MCF 10A (cell line): ENCODE measurements at places on chromosomes 1 and 21.

DNA sequence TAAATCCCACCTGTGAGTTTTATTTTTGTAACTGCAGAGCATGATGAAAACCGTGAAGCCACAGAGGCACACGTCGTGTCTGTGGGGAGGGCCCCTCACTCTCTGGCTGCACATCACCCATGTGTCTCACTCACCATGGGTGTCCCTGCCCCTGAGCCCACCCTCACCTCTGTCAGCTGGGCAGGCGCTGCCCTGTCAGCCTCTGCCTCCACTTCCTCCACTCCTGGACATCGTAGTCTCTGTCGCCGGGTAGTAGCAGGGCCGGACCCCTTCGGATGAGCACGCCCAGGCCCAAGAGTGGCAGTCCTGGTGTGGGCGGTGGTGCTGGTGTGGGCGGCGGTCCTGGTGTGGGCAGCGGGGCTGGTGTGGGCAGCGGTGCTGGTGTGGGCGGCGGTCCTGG is 37.3 kb downstream of the COL18A1 start:
- DNase-seq = no peak

GRCh38 chr1:203649551-203649998 is 22.9 kb downstream of the ATP2B4 start:
- peak; percentile 30 for DNase-seq

DNA sequence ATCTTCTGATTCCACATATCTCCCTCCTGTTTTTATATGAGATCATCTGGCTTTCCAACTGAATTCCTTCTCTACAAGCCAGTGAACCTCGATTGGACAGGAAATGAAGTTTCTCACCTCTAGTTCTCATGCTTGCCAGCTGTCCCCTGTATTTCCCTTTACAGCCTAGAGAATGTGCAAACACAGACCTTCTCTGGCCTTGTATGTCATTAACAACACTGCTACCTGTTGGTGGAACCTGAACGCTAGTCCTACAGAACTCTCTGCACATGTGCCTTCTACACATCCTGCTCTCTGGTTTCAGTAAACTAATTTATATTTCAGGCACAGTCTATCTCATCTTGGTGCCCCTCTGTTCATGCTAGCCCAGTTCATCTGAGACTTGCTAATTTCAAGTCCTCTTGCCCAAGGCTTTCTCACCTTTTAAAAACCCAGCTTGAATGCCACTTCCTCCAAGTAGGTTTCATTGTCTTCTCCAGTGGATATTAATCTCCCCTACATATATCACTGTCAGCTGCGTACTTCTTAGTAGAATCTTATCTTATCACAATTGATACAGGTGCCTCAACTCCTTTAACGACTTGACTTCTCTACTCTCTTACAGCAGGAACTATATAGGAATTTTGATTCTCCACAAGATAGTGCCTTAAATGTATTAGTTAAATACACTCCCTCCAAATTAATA is 549.9 kb downstream of the PLPP3 start:
- DNase-seq = no peak

- no peak for DNase-seq
Measured at GRCh38 chr1:66747501-66747900, 4.8 kb upstream of the DYNLT5 start.

DNA sequence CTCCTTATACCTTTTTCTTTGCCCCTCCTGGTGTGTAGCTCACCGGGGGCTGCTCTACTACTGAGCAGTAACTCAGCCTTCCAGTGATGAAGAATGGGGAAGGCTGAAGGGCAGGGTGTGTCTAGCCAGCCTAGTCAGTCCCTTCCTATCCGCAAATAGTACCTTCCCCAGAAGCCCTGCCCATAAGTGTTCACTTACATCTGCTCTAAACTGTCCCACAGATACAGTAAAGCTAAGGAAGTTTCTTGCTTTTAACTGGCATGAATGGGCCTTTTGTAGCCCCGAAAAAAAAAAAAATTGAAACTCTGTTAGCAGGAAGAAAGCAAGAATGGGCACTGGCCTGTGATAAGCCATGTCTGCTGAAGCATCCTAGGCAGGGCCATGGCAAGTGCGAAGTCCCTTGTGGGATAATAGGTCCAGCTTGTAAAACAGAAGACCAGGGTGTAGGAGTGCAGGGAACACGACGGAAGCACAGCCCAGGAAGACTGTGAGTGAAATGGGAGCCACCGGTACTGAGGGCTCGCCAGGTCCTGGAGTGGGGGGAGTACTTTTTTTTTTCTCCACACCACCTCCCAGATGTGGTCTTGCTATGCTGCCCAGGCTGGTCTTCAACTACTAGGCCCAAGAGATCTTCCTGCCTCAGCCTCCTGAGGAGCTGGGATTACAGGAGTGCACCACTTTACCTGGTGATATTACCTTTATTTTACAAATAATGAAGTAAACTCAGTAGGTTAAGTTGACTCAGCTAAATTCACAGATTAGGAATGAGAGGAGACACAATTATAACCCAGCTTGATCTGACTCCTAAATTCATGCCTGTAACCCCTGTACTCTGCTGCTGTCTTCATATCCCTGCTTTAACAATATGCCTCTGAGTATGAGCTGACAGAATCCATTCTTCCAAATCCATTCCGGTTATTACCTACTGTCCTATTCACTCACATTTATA is 347.5 kb downstream of the SMYD3 start:
- no peak for DNase-seq

GRCh38 chr1:10637834-10638558 is 158.4 kb downstream of the CASZ1 start:
- DNase-seq = no peak

- DNase-seq = no peak
Measured at GRCh38 chr1:42370876-42371549, 9.6 kb upstream of the RIMKLA start.

DNA sequence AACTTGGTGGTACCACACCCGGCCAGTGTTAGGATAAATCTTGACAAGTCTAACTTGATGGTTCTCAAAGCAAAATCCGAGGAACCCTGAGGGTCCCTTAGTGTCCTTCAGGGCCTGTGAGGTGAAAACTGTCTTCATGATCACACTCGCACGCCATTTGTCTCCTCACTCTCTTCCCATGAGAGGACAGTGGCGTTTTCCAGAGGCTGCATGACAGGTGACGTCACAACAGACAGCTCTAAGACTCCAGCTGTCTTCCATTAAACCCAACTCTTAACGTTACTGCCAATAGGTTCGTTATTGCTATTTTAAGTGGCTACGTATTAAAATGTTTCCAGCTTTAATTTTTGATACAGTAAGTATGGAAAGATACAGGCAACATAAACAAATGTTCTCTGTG is 13.8 kb downstream of the CFAP74 start:
- no peak for DNase-seq

GRCh38 chr1:167669209-167670124 is 39.4 kb downstream of the RCSD1 start:
- DNase-seq = peak; percentile 45

DNA sequence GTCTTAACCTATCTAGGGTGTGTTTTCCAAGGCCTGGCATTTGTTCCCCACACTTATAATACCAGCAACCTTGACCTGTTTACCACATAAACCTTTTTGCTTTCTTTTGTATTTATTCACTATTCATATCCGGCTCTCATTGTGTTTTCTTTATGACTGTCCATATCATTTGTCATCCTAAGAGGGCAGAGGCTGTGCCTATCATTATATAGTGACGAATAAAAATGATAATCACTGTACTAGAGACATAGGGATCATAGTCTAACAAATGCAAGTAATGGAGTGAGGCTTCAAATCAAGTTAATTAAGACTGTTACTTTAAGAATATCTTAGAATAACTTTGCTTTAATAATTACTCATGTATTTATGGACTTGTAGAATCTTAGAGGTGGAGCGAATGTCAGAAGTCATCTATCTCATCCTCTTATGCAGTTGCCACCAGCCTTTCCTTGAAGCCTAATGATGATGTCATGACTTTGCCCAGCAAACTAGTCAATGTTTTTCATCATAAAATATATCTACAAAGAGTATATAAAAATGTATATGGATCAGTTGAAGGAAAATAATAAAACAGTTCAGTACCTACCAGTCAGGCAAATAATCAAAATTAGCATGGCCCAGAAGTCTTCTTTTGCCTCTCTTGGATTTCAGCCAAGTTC is 4.7 kb upstream of the ETV3 start:
- no peak for DNase-seq

- no peak for DNase-seq
Measured at GRCh38 chr1:244760471-244760870, 75.0 kb upstream of the COX20 start.

- DNase-seq = peak; percentile 90
Measured at GRCh38 chr1:220336391-220337031, 64.3 kb upstream of the RAB3GAP2 start.

DNA sequence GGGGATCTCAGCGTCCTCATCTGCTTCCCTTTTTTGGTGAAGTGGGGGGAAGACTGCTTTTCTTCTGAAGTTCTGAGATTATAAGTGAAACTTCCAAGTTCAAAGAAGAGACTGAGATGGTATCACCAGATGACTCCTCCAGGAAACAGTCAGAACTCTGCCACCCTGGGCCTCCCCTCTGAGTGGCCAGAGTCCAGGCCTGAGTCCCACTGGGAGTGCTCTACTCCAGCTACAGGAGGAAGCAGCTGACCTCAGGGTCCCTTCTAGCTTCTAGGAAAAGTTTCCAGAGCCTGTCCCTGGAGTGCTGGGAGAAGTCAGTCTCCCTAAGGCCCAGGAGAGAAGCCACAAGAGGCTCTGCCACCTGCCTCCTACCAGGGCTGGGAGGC is 104.7 kb downstream of the CASZ1 start:
- DNase-seq = no peak

- DNase-seq = no peak
Measured at GRCh38 chr1:233606813-233607212, 7.1 kb upstream of the KCNK1 start.

DNA sequence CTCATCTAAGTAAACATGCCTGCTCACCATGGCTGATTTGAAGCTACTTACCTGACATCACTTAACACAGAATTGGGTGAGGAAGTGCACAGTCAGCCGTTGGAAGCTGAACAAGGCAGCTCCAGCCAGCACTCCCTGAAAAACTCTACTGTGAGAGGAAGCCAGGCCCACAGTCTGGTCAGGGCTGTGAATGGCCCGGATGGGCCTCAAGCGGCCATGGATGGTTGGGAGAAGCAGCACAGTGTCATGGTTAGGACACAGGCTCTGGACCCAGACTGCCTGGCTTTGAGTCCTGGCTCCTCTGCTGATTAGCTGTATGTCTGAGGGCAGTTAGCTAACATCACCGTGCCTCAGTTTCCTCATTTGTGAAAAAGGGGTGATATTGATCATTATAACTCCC is 267.8 kb downstream of the GRIK3 start:
- DNase-seq = no peak

- no peak for DNase-seq
Measured at GRCh38 chr1:160307118-160307791, 22.3 kb upstream of the PEX19 start.

GRCh38 chr1:100353988-100354387 is 1.7 kb downstream of the CDC14A start:
- peak; percentile 24 for DNase-seq

DNA sequence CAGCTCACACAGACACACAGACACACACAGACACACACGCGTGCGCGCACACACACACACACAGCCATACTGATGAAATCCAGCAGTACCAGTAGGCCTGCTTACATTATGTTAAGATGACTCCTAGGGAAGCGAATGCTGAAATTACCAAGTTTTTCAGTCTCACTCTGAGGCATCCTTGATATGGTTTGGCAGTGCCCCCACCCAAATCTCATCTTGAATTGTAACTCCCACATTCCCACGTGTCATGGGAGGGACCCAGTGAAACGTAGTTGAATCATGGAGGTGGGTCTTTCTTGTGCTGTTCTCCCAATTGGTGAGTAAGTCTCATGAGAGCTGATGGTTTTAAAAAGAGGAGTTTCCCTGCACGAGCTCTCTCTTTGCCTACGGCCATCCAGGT is 64.1 kb downstream of the TIAM1 start:
- DNase-seq = no peak

GRCh38 chr1:41558761-41559171 is 74.3 kb upstream of the EDN2 start:
- no peak for DNase-seq

DNA sequence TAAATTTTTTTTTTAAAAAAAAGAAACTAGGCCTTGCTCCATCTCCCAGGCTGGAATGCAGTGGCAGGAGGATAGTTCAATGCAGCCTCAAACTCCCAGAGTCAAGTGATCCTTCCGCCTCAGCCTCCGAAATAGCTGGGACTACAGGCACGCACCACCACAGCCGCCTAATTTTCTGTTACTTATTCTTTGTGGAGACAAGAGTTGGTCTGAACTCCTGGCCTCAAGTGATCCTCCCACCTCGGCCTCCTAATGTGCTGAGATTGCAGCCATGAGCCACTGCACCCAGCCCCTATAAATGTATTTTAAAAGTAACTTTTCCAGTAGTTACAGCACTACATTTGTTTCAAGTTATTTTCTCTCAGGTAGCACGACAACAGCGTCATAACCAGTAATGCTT is 2.3 kb downstream of the BRWD1 start:
- no peak for DNase-seq

- DNase-seq = peak; percentile 92
Measured at GRCh38 chr21:33441489-33442477, 38.0 kb downstream of the TMEM50B start.

GRCh38 chr21:39984286-39984991 is 117.2 kb downstream of the PCP4 start:
- no peak for DNase-seq

- no peak for DNase-seq
Measured at GRCh38 chr1:183918589-183918988, 113.7 kb downstream of the RGL1 start.

DNA sequence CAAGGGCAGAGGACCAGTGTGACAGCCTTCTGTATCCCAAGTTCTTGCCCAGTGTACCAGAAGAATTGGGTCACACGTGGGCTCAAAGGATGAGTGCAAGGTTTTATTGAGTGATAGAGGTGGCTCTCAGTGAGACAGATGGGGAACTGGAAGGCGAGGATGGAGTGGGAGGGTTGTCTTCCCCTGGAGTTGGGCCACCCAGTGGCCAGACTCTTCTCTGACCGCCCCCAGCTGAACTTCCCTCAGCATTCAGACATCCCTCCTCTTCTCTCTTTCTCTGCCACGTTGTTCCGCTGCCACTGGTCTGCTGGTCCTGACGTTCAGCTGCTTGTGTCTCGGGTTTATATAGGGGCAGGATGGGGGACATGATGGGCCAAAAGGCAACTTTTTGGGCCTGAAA is 150.1 kb upstream of the IVNS1ABP start:
- no peak for DNase-seq

DNA sequence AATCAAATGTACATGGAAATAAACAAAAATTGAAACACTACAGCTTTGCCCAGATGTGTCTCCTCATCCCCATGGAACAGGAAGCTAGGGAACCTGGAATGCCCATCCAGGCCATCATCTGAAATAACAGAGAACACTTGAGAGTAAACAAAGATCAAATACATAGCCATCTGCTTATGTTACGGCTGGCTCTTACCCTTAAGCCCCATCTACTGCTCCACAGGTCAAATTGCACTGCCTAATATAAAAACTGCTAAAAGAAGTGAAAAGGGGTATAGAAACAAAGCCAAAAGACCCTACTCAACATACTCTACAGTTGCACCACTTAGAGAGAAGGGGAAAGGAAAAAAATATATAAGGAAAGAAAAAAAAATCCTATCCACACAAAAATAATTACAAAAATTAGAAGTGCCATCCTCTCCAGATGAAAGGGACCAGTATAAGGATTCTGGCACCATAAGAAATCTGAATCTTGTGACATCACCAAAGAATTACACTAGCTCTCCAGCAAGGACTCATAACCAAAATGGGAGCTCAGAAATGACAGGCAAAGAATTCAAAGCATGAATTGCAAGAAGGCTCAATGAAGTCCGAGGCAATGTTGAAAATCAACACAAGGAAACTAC is 26.9 kb downstream of the OR6Y1 start:
- DNase-seq = peak; percentile 53

GRCh38 chr1:145918992-145919939 is 749 bp upstream of the PEX11B start:
- DNase-seq = peak; percentile 70
